ENCODE measurements at places on chromosomes 7 and 10.

GRCh38 chr10:44715136-44715535 lies 196.0 kb upstream of the TMEM72 start:
- DNase-seq: no peak

GRCh38 chr7:3923307-3923918 lies 622.4 kb downstream of the SDK1 start:
- no peak for DNase-seq

- DNase-seq: peak; percentile 92
These were observed at the start of gene LDB1 for GRCh38 chr10:102120142-102120990. LDB1 (minus strand) TSS chr10:102120368; CDS start chr10:102120110, 258 bp downstream.

- DNase-seq: peak; percentile 47
These were observed 75.9 kb downstream of the HIPK2 start for GRCh38 chr7:139701908-139702307.

DNA sequence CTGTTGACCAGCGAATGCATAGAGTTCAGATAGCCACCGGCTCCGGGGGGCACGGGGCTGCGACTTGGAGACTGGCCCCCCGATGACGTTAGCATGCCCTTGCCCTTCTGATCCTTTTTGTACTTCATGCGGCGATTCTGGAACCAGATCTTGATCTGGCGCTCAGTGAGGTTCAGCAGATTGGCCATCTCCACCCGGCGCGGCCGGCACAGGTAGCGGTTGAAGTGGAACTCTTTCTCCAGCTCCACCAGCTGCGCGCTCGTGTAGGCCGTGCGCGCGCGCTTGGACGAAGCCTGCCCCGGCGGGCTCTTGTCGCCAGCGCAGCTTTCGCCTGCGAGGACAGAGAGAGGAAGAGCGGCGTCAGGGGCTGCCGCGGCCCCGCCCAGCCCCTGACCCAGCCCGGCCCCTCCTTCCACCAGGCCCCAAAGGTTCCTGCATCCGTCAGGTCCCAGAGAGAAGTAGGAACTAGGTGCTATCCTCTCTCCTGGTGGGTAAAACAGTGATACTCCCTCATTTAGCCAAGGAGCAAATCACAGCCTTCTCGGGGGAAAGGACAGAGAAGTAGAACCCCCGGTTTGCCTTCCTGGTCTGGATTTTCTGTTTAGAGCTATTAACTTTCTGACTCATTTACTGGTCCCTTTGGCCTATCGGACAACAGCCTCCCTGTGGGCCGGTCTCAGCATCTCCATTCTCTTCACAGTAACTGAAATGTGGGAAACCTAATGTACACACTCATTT lies 6.1 kb upstream of the HOXA2 start:
- DNase-seq: no peak

DNA sequence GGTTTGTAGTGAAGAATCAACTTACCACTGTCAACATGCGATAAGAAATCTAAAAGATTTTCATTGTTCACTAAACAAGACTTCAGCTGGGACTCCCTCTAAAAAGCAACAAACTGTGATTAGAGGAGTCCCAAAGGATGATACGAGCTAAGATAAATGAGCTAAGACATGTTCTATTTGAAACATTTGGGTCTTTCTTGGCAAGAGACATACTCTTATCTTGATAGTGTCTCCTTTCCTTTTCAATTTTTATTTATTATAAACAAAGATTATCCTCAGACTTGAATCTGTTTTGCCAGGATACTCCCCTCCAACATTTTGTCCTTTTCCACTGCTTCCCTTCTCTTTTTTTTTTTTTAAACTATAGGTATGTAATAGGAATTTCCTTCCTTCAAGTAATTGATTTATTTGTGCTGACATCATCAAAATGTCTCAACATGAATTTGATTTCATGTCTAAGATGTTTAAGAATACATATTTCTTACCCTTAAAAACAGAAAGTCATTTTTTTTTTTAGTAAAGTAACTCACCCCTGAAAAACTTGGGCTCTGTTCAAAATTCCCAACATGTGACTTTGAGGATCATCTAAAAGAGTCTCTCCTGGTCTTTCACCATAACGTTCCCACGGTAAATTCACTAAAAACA lies 158.4 kb upstream of the NRP1 start:
- no peak for DNase-seq

- DNase-seq: no peak
These were observed 35.8 kb upstream of the SDHAF3 start for GRCh38 chr7:97081521-97082300.

GRCh38 chr7:15326044-15326644 lies 235.7 kb downstream of the AGMO start:
- DNase-seq: peak; percentile 30

- no peak for DNase-seq
These were observed 8.3 kb upstream of the MMP21 start for GRCh38 chr10:125783957-125784356.

DNA sequence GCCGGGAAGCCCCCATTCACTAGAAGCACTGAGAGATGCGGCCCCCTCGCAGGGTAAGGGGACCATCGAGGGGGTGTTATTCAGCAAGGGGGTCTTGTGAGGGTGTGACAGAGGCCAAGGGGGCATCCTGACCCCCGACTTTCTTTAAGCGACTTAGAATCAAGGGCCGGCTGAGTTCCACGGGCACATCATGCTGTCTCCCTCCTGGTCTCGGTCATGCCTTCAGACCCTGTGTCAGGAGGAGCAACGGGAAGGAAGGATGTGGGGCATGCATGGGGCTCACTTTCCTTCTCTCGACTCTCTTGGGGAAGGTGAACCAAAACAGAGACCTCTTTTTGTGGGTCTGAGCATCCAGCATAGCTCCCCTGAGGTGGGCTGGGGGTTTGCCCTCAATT lies 2.5 kb downstream of the ACSL5 start:
- DNase-seq: no peak

DNA sequence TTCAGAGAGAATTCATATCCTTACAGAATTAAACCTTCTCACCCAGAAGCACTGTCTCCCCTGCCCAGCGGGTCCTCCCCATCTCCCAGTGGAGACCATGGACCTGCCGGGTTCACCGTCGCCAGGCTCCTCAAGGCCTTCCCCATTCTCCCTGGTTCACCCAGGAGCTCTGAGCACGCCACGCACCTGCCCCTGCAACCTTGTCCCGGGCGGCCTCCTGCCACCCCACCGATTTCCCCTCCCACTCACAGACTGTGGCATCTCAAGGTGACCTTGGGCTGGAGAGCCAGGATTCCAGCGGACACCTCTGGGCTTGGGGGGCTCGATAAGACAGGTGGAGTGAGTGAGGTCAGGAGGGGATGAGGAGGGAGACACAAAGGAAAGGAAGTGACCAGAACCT lies 135.3 kb downstream of the PTPRN2 start:
- DNase-seq: no peak

DNA sequence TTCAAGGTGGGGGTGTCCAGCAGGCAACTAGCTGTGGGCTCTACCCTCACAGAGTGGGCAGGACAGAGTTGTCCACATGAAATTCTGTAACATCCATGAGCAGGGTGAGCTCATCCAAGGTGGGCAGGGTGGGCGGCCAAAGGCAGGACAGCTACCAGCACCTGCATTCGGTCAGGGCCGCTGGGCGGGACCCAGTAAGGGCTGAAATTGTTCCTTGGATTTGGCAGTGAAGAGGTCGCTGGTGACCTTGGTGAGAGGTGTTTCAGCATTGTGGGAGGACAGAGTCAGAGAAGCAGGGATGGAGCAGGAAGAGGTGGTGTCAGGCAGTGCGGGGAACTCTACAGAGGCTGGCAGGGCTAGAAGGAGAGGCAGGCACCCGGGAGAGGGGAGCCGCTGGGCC lies 23.9 kb downstream of the ADCYAP1R1 start:
- DNase-seq: no peak

DNA sequence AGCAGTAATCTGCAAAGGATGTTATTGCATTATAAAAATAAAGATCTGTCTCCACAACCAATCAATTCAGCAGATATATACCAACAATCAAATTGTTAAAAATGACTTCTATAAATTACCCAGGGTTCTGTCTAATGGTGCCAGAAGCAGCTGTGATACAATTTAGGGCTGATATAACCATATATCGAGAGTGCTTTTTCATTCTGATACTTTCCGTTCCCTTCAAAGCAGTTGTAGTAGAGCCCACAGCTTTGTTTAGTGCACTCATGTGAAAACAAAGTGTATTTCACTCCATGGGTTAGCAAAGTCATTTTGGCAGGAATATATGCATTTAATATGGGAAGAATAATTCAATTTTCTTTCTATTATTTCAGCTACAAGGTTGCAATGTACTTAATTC lies 83.1 kb upstream of the CHCHD3 start:
- no peak for DNase-seq

GRCh38 chr7:157046681-157047080 lies 36.2 kb upstream of the MNX1 start:
- DNase-seq: no peak

DNA sequence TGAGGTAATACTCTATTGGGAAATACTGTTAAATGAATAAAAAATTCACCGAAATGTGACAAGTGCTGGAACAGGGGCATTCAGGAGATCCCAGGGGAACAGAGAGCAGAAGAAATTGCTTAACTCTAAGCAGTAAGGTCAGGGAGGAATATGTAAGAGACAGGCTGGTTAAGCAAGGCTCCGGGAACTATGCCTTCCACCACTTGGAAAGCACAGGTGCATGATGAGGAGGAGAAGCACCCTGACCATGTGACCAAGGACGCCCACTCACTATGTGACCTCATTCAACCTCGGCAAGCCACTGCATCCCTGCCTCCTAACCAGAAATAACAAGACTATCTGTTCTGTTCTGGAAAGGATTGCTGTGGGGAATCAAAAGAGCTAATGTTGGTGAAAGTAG lies 218.4 kb downstream of the ELMO1 start:
- peak; percentile 59 for DNase-seq

GRCh38 chr10:123485341-123485960 lies 180.7 kb upstream of the GPR26 start:
- DNase-seq: no peak

- no peak for DNase-seq
These were observed 32.2 kb upstream of the ITGB8 start for GRCh38 chr7:20298486-20298901.

GRCh38 chr10:58291538-58292174 lies 22.7 kb downstream of the CISD1 start:
- DNase-seq: peak; percentile 67

- DNase-seq: peak; percentile 66
These were observed 156.9 kb upstream of the PCBD1 start for GRCh38 chr10:71045204-71045809.

DNA sequence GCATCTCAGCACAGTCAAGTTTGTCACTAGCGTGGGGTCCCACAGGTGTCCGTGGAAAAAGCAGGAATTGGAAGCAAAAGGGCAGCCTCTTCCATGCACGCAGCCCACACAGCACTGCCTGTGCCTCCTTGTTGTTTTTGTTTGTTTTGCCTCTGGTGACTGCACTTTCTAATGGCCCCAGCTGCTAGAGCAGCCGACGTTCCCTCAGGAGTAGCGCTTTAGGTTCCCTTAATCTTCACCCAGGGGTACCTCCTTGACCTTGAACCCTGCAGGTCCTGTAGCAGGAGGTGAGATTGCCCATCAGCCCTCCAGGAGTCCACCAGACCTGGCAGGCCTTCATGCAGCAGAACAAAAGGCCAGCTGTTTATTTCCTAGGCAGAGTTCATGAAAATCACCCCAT lies 210.1 kb downstream of the CACNB2 start:
- DNase-seq: no peak

GRCh38 chr10:107427016-107427415 lies 262.5 kb upstream of the SORCS1 start:
- no peak for DNase-seq

DNA sequence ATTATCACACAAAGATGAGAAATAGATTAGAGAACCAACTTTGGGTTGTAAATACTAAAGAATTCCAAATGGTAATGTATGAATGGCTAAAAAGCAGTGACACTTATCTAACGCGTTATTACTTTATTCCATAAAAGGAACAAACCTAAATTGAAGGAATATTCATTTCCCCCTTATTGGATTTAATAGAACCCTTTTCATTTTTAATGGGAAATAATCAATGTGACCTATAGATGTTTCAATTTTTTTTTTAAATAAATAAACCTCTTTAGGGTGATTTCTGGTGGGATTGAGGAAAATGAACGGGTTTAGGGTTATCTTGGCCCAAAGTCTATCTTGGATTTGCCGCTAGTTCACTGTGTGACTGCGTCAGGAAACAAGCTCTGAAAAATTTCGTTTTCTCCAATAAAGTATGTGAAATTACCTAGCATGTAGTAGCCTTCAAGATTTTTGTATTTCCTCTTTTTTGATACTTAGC lies 1.9 kb upstream of the ACBD5 start:
- DNase-seq: no peak

DNA sequence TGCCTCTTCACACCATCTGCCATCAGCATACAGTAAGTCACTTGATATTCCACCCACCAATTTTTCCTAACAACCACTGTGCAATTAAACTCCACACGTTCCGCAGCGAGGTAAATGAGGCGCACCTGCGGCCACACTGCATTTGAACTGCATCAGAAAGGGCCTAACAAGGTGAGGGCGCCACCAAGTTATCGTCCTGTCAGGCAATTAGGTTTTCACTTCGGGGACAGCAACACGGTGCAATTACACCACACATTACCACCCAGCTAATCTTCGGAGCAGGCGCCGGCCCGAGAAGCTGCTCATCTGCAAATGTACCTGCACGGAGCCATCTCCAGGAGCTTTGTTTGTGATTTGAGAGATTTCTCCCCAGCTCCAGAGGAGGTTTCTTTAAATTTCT lies 84.4 kb downstream of the EBF3 start:
- DNase-seq: no peak

DNA sequence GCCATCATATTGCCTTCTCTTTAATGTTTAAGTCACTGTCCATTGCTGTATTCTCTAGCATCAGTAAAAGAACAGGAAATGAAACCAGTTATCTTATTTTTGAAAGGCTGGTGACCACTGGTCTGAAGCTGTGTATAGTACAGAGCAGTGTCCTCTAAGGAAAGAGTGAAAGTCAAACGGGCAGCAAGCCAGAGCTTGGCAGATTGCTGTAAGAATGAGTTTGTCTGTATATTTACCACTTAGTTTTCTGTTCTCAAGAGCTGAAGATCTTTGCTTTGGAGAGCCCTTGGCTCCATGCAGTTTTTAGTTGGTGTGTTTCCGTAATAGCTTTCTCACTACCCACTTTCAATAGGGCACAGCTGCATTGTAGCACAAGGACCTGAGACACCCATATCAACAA lies 31.9 kb downstream of the PCBD1 start:
- DNase-seq: peak; percentile 17

- DNase-seq: no peak
These were observed 20.0 kb downstream of the LRRD1 start for GRCh38 chr7:92158660-92159575.

DNA sequence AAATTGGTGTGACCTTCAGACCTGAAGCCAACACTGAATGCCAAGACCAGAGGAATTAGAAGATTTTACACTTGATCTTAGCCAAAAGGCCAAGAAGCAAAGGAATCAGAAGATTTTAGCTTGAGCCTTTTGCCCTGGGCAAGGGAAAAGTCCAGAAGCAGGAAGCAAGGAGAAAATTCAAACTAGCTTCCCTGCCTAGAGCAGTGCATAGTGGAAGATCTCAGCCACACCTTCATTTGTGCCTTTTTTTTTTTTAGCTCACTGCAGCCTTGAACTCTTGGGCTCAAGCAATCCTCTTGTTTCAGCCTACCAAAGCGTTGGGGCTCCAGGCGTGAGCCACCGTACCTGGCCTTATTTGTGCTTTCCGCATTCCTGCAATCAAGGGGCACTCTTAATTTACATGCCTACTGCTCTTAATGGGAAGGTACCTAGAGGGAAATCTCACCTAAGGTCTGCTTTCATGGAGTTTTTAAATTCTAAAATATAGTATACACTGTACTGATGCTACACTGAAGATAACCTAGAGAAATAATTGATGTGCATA lies 8.3 kb upstream of the PIP4K2A start:
- DNase-seq: no peak
